Activated CD4-positive, alpha-beta T cell treated with anti-CD3 and anti-CD28 coated beads for 48 hours (primary cell): ENCODE measurements at places on chromosomes 11 and 22.
A peak's percentile ranks its signal among the peaks of the same experiment; 100 is the strongest.

DNA sequence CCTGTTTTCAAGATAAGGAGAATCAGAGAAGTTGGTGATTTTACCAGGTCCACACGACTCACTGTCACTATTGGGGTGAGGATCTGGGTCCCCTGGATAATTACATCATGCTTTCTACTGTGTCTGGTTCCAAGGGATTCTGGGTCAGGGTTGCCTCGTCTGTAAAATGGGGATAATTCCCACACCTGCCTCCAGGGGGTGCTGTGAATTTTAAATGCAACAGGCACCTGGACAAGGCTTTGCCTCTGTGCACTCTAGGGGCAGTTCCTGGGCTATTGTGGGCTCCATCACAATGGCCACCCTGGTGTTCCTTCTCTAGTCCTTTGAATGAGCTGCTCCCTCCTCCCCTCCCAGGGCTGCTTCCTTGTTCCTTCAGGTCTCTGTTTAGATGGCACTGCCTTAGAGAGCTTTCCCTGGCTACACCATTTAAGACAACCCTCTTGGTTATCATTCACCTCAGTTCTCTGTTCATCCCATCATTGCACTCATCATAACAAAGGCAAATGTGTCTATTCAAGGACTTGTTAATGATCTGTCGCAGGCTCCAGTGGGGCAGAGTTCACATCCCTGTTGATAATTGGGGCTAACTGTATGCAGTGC is 178.6 kb downstream of the MIAT start:
- peak; percentile 78 for DNase-seq

GRCh38 chr11:45806937-45807791 is 2.2 kb downstream of the SLC35C1 start:
- DNase-seq, result no peak

GRCh38 chr11:110311783-110312579 is 15.6 kb upstream of the RDX start:
- no peak for DNase-seq

DNA sequence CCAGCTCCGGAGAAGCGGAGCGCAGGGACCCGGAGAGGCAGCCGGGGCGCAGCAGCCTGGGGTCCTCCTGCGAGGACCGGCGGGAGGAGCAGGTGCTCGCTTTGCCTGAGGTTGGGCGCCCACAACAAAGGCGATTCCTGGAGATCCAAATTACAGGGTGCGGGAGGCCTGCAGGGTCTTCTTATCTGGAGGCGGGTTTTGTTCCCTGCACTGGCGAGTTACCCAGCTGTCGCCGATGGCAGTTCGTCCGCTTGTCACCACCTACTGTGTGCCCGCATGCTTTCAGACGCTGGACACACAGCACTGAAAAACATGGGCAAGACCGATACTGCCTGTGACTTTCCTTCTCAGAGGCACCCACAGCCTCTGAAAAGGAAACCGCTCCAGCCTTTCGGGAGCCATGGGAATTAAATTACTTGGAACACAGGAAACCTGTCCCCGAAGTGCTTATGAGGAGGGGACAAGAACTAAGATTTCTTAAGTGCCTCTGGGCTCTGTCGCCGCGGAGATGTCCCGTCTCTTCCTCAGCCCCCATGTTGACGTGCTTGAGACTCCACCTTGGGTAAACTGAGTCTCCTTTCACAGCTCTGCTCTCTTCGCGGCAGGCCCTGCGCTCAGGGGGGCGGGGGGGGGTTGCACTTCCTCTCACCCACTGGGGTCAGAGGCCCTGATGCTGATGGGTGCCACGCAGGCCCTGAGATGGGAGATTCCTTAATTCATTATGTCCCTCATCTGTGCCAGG is 1.3 kb upstream of the ZFTA start:
- no peak for DNase-seq

DNA sequence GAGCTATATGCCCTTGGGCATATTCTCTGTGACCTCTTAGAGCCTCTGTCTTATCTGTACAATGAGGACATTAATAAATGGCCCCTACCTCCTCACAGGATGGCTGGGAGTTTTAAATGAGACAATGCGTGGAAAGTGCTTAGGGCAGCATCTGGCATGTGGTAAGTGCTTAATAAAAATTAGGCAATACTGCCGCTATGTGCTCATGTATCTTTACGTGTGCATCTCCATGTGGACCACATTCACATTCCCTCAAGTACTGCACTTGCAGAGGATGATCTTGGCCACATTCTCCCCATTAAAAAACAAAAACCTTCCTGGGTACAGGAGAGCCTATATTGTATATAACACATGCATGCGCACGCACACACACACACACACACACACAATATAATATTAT is 19.1 kb upstream of the BSX start:
- DNase-seq, result no peak

DNA sequence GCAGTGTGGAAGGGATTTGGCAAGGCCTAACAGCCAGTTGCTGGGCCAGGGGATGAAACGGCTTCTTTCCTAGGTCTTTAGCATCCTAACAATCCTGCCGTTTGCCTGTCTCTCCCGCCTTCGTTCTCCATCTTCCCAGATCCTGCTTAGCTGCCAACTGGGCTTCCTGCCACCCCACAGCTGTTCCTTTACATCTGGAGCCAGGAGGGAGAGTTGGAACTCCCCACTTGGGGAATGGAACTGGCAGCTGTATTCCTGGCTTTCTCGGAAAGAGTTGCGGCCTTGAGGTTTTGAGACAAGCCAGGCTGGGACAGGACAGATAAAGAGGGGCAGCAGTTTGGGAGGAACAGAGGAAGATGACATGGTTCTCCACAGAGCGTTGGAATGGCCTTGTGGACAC is 59.6 kb downstream of the ST3GAL4 start:
- no peak for DNase-seq

DNA sequence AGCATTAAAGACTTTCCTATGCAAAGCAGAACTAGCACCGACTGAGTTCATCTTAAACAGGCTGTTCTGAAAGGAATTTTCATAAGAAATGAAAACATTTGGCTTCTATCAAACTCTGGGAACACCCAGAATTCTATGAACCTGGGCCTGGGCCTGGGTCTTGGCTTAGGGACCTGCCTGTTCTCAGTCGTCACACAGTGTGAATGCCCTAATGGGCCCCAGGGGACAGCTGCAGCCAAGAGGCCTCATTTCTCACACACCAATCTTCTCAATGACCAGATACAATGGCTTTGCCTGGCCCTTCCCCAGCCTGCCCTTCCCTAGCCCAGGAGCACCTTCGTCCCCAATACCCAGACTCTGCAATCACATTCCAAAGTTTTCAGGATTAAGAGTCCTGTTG is 234.9 kb upstream of the ARHGAP20 start:
- no peak for DNase-seq

DNA sequence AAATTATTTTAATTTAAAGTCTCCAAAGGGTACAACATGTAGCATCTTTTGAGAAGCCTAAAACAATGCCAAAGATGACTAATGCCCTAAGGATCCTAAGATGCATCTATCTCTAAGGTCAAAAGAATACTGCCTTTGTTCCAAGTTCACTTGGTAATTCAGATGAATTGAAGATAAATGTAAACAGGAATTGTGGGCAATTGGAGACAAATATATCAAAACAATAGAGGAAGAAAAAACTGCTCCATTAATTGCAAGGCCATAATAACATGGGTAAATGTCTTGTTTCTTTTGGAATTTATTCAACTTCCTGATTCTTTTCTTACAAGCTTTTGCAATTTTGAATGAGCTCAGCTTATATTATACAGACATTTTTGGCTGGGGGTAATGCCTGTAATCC is 338.6 kb downstream of the TTC28 start:
- no peak for DNase-seq

- no peak for DNase-seq
These were observed 76.3 kb downstream of the FAT3 start for GRCh38 chr11:92300876-92301275.

DNA sequence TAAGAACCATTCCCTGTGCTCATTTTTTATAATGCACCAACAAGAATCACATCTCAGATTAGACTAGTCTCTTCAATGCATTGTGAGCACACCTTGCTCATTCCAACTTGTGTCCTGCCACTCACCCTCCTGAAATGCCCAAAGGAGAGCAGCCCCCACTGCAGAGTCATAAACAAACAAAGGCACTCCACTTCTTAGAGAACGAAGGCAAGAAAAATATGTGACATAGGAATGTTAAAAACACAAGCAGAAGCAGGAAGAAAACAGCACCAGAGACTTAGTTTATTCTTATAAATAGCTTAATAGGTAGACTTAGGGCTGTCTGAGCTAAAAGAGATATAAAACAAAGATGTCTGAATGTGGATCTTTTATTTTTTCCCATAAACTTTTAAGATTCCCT is 57.2 kb downstream of the GUCY1A2 start:
- DNase-seq, result no peak

DNA sequence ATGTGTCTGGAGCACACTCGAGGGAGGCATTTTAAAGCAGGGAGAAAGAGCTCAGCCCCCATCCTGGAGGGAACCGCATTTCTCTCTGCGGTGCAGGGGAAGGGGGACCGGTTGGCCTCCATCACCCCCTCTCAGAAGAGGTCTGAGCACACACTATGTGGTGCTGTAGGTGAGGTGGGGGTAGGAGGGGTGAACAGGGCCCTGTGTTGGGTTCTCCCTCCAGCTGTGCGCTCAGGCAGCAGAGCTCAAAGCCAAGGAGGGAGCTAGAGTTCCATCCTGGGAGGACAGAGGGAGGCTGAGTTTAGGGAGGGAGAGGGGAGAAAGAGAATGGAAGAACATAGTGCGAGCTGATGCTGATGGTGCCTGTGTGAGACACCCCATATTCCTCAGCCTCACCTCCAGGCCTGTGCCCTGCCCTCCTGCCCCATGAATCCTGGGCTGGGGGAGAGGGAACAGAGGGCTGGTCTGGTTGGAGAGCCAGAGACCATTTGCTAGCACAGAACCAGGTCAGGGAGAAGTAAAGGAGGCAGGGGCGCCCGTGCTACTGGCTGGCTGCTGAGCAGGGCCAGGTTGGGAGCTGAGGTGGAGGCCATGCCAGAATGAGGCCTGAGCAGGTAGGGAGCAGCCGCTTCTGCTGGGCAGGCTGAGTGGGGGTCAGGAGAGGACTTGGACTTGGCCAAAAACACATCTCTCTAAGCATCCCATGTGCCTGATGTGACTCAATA is 43.7 kb downstream of the ALX4 start:
- no peak for DNase-seq

- DNase-seq, result no peak
These were observed 1.4 kb downstream of the PACSIN3 start for GRCh38 chr11:47184711-47185304.

- DNase-seq, result no peak
These were observed 404.5 kb downstream of the INSC start for GRCh38 chr11:15519124-15519791.

DNA sequence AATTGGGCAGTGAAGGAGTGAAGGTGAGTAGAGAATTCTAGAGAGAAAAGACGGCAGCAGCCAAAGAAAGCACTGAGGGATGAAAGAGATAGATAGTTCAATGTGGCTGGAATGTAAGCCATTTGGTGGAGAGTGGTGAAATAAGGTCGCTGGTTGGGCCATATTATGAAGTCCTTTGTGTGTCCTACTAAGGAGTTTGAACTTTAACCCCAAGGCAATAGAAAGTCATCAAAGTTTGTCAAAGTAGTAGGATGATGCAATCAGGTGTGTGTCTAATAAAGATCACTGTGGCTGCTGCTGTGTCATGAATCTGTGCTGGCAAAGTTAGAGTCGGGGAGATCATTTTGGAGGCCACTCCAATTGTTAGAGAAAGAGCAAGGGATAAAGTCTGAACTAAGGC is 18.7 kb downstream of the RNF121 start:
- DNase-seq, result no peak

GRCh38 chr11:69251639-69252489 is 42.1 kb upstream of the MYEOV start:
- DNase-seq, result no peak

DNA sequence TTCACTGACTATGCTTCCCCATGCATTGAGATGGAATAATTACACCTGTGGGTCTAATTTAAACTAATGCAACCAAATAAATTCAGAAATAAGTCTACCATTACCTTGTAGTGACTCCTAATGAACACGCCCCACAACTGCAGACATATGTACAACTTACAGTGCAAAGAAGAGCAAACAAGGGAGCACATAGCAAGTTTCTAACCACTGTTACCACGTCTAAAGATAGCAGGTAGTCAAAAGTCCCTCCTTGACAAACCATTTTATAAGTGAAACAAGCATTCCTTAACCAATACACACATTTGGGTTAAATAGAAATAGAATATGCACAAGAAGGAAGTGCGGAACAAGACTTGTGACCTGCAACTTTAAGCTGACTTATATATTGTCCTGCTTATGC is 20.6 kb downstream of the PHF21A start:
- DNase-seq, result no peak

- DNase-seq, result no peak
These were observed 57.0 kb downstream of the ETS1 start for GRCh38 chr11:128530118-128531074.

DNA sequence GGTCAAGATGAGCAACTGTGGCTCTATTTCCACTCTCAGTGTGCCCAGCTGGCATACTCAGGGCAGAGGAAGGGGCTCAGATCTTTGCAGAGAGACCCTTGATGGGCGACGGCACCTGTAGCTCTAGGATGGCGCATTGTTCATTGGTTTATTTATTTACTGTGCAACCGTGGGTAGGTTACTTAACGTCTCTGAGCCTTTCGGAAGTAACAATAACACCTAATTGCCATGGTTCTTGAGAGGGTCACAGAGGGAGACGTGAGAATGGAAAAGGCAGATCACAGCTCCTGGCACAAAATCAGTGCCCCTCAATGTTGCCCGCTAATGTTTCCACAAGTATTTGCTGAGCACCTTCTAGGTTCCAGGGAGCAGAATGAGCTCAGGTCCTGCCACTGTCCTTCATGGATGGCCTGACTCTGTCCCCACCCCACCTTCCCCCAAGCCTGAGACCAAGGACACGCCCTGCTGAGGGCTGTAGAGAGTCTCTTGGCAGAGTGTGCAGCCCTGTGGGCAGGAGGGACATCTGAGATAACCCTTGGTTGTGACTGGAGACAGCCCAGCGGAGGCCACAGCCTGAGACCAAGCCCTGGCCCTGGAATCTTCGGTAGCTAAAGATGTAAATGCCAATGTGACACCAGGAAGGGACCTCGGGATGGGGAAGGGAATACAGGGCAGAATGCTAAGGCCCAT is 780 bp upstream of the ALDH3B2 start:
- DNase-seq, result no peak

- no peak for DNase-seq
These were observed 551.6 kb downstream of the METTL15 start for GRCh38 chr11:28659716-28660348.

GRCh38 chr11:35272391-35272902 is 133.5 kb downstream of the CD44 start:
- peak; percentile 62 for DNase-seq

GRCh38 chr11:81159900-81160299 is 1573.8 kb downstream of the FAM181B start:
- DNase-seq, result no peak

GRCh38 chr11:33847251-33847650 is 44.6 kb downstream of the LMO2 start:
- no peak for DNase-seq

GRCh38 chr11:8356721-8357504 is 93.2 kb upstream of the LMO1 start:
- DNase-seq, result no peak

- peak; percentile 1 for DNase-seq
These were observed 90.6 kb downstream of the CDKN1C start for GRCh38 chr11:2794968-2795322.
